ENCODE measurements at places on chromosomes 6 and 20. TPM values are rescaled to one million over a fixed set of nuclear protein-coding genes. Genes with fewer than 3 reads are reported as not detected.

Gene SOX4
- total RNA-seq: 46.5 TPM

Gene LY6G6D
- not detected for total RNA-seq

Gene KCNK15
- total RNA-seq: not detected

Gene PNLDC1
- total RNA-seq: 0.27 TPM

Gene SLA2
- not detected for total RNA-seq
